ENCODE measurements at places on chromosomes 4 and X.

GRCh38 chrX:118569676-118570075 lies 74.1 kb downstream of the DOCK11 start:
- DNase-seq, result no peak

- DNase-seq, result no peak
Observed at GRCh38 chr4:119865389-119865788, 201.3 kb downstream of the MAD2L1 start.

DNA sequence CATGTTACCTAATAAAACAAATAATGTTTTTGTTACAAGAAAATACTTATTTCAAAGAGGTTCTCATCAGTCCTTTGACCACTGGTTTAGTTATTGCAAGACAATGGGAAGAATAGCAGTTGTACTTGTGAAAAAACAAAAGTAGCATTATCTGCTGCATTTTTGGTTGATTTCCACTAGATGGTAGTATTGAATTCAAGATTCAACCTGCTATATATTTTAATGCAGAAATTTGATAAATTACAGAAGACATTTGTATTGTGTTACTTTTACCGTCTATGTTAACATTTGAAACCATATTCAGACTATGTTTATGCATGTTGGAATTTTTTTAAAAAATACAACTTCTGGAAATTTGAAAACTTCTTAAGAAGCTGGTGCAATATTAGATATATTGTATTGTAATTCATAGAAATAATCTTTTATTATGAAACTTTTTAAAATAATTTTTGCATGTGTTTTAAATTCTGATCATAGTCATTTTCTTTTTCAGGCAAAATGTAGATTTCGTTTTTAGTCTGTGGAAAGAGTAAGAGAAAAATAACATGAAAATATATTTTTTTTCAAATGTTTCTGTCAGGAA lies 56.4 kb downstream of the SPCS3 start:
- DNase-seq, result no peak

- no peak for DNase-seq
Observed at GRCh38 chr4:152478461-152479237, 57.2 kb downstream of the FBXW7 start.

- DNase-seq, result no peak
Observed at GRCh38 chrX:70336767-70337166, 46.9 kb downstream of the KIF4A start.

- no peak for DNase-seq
Observed at GRCh38 chrX:27918799-27919198, 62.5 kb downstream of the DCAF8L1 start.

- DNase-seq, result no peak
Observed at GRCh38 chr4:81019006-81019405, 11.5 kb upstream of the BMP3 start.

GRCh38 chr4:13706716-13707115 lies 79.2 kb upstream of the BOD1L1 start:
- DNase-seq, result no peak

- DNase-seq, result no peak
Observed at GRCh38 chr4:113142351-113142750, 92.9 kb downstream of the ANK2 start.

DNA sequence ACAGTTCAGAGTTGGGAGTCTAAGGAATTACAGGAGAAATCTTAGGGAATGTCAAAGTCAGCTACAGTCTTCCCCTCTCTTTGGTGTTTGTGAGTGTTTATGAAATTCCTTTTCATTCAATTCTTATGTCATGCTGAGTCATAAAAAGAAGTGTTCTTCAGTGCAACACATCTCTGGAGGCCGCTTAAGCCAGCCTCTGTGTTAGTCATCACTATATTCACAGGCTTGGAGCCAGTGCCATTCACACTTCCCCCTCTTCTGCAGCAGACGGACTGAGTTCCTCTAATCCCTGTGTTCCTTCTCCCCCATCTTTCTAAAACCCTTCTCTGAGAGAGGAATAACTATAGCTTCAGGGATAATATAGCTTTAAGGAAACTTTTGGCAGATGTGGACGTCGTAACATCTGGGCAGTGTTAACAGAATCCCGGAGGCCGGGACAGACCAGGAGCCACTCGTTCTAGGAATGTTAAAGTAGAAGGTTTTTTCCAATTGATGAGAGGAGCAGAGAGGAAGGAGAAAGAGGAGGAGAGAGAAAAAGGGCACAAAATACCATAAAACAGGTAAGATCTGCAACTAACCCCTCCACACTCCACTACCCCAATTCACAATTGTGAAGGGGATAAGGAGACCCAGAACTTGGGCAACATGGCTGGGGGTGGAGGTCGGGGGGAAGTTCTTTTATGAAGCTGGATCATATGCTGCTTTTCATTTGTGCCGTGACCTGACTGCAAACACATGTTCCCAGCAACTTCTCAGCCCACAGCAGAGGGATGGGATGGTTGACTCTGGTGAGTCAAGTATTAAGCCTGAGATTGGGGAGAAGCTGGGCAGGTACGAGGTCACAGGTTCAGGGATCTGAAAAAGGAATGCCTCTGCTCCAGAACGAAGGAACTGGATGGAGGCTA lies at the start of gene SRPX2:
TSS of gene SRPX2 (plus strand) at position 244 of the 905 bp plus-strand sequence. CDS start 2,124 bp downstream, outside the sequence.
- DNase-seq, result no peak

- no peak for DNase-seq
Observed at GRCh38 chr4:38949411-38950051, 81.9 kb downstream of the FAM114A1 start.

GRCh38 chrX:11757397-11757718 lies 679 bp upstream of the MSL3 start:
- DNase-seq, result no peak

DNA sequence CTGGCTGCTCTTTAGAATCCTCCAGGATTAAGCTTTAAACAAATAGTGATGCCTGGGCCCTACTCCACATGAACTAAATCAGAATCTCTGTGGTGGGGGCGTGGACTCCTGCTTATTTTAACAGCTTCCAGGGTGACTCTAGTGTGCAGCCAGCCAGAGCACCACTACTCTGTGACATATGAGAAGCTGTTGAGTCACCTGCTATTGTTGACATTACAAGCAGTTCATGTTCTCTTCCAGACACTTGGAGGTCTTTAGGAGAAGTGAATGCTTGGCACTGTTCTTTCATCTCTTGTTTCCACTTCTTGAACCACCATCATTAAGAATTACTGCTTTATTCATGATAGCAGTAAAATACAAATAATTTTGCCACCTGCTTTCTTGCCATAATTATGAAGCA lies 426 bp upstream of the C4orf51 start:
- DNase-seq, result no peak

DNA sequence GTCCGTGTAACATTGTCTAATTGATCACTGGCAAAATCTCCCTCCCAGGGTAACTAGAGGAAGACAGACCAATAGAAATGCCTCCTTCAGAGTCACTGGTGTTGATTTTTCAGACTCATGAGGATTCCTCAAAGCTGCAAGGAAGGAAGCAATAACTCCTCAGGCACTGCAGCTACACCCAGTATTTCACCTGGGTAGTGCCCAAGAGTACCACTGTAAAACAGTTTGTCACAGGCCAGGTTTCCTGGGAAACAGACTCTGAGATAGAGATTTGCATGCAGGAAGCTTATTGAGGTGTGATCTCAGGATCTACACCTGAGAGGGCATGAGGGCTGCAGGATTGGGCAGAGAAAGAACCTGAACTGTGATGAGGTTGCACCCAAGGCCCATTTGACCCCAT lies 240.7 kb upstream of the ATP6AP2 start:
- DNase-seq, result no peak

- DNase-seq, result no peak
Observed at GRCh38 chr4:3530663-3531254, 1.5 kb downstream of the LRPAP1 start.

DNA sequence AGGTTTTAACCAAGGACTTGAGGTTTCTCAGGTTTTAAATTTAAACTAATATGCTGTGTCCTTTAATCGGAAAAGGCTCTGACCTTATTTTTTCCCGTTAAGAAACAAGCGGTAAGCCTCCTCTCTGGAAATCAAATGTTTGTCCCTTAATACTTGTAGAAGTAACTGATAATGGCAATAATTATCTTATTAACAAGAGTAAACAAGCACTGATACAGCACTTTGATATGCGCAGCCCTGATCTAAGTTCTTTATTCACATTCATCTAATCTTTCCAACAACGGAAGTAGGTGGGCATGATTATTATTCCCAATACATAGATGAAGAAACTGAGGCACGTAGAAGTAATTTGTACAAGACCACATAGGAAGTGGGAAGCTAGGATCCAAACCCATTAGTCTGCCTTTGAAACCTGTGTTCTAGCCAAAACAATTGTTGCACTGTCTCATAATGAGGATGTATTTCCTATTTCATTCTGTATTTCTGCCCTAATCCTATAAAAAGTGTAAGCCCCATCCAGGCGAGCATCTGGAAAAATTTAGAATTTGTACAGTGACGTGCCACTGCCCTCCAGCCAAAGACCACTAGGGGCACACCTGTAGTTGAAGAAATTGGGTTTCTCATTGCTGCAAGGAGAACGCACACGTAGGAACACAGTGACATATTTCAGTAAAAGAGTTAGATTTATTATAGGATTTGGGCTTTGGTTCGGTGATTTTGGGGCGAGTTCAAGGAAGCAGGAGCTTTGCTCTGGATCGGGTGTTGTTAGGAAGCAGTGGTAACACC lies 606 bp downstream of the CXorf58 start:
- no peak for DNase-seq

- DNase-seq, result no peak
Observed at GRCh38 chrX:136198010-136198409, 50.7 kb downstream of the FHL1 start.

DNA sequence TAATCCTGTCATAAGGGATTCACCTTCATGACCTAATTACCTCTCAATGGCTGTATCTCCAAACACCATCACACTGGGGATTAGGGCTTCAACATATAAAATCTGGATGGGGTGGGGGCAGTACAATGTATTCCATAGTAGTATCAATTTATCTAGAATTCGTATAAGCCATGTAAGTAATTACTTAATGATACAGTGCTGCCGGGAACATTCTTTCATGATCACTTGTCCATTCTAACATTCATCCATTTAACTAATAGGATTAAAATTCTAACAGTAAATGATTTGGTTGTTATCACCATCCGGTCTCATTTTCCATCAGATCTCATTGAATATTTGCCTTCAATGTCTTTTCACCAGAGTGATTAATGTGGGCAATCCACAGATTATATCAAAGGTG lies 1620.9 kb upstream of the TENM3 start:
- no peak for DNase-seq

DNA sequence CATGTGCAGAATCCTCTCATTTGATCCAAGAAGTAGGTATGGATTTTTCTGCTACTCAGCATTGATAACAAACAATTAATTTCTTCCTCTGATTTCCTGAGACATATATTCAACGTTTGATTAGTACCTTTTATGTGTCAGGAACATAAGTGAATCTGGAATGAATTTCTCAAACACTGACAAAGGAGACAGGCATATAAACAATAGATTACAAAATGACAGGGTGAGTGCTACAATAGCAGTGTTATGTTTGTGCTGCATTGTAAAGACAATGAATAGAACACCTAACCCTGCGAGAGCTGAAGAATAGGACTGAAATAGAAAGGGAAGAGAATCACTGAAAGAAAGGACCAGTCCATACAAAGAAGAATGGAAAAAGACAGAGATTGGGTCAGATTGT lies 52.9 kb downstream of the ARHGAP24 start:
- no peak for DNase-seq

- no peak for DNase-seq
Observed at GRCh38 chr4:136277741-136278140, 1254.6 kb downstream of the PCDH18 start.

DNA sequence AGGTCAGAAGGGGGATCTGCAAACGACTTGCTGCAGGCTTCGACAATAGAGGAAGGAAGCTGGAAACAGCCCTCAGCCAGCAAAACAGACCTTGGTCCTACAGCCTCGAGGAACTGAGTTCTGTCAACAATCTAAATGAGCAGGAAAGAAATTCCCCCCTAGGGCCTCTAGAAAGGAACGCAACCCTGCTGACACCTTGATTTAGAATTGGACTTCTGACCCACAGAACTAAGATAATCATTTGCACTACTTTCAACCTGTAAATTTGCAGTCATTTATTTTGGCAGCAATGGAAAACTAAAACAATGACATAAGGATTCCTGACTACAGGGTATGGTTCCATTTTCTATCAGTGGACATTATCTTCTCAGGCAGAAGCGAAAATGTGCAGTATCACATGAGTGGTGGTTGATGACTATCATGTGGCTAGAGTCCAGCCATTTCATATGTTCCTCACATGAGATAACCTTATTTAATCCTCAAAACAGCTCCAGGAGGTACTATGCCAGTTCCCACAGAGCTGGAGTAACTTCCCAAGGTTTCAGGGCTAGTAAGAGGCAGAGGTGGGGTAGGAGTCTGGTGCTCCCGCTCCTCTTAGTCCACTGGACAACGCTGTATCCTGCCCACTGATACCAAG lies 61.6 kb downstream of the SAT1 start:
- no peak for DNase-seq

DNA sequence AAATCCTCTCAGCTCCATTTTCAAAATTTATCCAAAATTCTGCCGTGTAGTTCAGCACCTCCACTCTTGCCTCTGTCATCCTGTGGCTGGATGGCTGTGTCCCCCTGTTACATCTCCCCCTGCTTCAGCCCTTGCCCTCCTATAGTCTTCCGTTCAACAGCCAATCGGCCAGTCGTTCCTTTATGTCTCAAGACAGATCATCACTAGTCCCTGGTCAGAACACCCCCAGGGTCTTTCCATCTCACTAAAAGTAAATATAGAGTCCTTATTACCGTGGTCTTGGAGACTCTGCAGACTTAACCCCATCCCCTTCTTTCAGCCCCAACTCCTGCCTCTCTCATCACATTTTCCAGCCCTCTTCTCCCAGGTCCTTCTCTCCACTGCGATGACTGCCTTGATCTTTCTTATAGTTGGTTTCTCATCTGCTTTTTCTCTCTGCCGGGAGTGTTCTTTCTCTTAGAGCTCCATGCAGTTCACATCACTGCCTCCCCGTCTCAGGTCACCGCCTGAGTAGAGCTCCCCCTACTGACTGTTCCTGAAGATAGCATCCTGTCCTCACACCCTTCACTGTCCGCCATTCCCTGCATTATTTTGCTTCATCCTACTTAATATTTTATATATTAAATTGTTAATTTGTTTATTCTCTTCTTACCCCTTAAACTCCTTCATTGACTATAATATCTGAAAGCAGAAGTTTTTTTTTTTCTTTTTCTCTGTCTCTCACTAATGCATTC lies 736.9 kb upstream of the MAGEB2 start:
- no peak for DNase-seq

- no peak for DNase-seq
Observed at GRCh38 chr4:100294356-100294755, 104.1 kb upstream of the DDIT4L start.
